Stimulated activated CD4-positive, alpha-beta T cell treated with anti-CD3 and anti-CD28 coated beads, TNF-alpha, amount 100 ng/mL, for 1 hour (primary cell): ENCODE measurements at places on chromosomes 1 and 21.
A peak's percentile ranks its signal among the peaks of the same experiment; 100 is the strongest.

DNA sequence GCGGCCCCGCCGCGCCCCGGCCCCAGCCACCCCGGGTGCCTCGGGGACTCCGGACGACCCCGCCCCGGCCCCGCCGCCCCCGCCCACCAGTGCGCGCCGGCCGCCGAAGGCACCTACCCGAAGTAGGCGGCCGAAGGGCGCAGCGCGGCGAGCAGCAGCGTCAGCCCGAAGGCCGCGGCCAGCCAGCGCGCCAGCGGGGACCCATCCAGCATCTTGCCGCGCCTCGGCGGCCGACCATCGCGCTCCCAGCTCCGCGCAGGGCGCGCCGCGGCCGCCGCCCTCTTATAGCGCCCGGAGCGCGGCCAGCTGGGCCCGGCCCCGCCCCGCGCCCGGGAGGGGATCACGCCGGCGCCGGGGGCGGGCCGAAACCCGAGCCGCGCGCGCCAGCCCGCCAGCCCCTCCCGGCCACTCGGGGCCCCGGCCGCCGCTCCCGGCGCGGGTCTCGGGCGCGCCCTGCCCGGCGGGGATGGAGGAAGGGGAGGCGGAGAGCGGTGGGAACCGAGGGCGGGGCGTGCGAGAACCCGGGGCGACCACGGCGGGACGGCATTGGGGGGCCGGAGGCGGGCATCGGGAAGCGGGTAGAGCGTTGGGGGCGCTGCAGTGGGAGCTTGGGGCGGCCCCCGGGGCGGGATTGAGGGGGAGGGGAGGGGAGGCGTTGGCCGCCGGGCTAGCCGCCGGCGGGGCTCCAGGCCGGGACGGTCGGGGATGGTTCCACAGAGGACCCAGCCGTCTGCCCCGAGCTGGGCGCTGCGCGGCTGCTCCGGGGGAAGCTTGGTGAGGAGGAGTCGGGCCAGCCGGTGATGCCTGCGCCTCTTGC lies at the start of gene WNT9A:
Gene WNT9A, minus strand, starts transcription at position 257 of the 817 bp plus-strand sequence. Its CDS starts 45 bp downstream, at position 212.
- DNase-seq: no peak

DNA sequence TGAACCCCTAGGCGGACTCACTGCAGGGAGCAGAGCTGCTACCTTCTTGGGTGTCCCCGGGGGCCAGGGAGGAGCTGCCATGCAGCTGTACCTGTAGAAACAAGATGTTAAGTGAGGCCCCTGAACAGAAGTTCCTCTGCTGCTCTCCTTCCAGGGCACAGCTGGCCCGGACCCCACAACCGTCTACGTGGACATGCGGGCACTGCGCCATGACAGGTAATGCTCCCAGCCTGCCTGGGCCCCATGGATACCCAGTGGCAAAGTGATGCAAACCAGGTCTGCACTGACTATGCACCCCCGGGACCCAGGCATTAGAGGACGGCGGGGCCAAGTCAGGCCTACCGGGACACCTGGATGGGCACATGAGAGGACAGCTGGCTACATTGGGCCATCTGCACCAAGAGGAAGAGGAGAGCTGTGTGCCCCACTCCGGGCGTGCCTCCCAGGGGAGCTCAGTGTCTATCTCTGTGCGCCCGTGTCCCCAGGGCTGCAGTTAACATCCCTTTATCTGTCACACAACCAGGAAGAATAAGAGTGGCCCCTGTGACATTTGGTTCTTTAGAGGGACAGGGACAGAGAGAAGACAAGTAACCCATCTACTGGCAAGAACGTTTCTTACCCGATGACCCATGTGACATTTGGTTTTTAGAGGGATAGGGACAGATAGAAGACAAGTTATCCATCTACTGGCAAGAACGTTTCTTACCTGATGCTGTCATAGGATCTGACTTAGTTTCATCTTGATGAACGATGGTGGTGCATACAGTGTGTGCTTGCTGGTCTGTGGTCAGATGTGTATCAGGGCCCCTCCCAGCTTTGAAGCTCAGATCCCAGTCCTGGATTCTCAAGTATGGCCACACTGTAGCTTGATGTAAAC lies 44.1 kb downstream of the S100B start:
- DNase-seq: no peak

GRCh38 chr1:96416111-96416595 lies 305.4 kb upstream of the PTBP2 start:
- DNase-seq: no peak

GRCh38 chr1:234963180-234963903 lies 165.3 kb downstream of the TOMM20 start:
- peak; percentile 81 for DNase-seq

- DNase-seq: no peak
Observed at GRCh38 chr1:150210706-150211105, 25.2 kb downstream of the ANP32E start.

DNA sequence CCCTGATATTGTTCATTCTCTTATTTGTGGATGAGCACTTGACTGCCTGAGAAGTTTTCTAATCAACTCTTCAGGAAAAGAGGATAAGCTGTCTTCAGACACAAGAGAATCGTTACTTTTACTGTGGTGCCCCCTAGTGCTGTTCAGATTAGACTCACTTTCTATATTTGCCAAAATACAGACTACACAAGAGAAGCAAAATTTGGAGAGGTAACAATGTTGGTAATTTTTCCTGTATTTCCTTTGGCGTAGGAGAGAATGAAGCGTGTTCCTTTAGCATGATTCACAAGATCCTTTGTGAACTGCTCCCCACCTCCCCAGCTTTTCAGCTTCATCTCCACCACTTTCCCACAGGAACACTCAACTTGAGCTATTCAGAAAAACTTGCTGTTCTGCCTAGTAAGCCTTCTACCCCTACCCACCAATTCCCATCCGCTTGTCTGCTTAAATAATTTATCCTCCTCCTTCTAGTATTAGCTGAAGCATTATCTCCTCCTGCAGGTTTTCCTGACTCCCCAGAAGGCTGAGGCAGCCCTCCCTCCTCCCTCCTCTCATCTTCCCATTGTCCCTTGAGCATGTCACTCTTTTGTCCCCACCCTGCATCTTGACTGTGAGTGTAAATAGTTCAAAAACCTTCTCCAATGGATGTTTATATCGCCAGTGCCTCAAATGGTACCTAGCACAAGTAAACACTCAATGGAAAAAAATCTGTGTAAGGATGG lies 4.5 kb downstream of the TNFSF4 start:
- DNase-seq: no peak

GRCh38 chr1:239677362-239677761 lies 291.0 kb downstream of the CHRM3 start:
- no peak for DNase-seq

GRCh38 chr1:240526312-240526711 lies 85.6 kb downstream of the GREM2 start:
- DNase-seq: no peak

- no peak for DNase-seq
Observed at GRCh38 chr1:228865627-228866330, 130.5 kb downstream of the RHOU start.

DNA sequence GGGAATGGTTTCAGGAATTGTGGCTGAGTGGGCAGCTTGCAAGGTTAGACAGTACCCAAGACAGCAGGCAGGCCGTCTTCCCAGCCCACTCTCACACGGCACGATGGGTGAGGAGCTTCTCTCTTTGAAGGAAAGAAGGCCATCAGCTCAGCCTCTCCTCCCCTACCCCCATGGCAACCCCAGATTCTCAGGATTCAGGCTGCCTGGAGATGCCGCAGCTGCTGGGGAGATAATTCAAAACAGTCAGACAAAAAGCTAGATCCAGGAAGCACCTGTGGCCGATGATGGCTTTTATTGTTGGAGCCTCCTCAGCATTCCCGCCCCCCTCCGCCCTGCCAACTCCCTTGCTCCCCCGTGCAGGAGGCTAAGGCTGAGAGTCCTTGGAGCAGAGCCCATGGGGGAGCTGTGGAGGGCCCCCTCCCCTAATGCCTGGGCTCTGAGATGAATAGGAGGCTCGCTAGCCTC lies 220.5 kb downstream of the TRABD2B start:
- DNase-seq: no peak

DNA sequence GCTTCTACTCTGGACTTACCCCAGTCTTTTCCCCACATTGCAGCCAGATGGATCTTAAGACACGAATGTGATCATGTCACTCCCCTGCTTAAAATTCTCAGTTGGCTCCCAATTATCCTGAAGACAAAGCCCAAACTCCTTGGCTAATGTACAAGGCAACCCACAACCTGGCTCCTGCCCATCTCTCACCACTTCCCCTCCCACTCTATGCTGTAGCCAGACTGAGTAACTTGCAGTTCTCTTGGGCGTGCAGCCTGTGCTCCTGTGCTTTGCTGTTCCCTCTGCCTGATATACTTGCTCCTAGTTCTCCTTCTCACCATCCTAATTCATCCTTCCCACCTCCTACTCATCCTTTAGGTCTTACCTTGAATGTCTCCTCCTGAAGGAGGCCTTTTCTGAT lies 56.2 kb downstream of the LGR6 start:
- no peak for DNase-seq

GRCh38 chr21:25908495-25908894 lies 173.7 kb downstream of the GABPA start:
- no peak for DNase-seq

DNA sequence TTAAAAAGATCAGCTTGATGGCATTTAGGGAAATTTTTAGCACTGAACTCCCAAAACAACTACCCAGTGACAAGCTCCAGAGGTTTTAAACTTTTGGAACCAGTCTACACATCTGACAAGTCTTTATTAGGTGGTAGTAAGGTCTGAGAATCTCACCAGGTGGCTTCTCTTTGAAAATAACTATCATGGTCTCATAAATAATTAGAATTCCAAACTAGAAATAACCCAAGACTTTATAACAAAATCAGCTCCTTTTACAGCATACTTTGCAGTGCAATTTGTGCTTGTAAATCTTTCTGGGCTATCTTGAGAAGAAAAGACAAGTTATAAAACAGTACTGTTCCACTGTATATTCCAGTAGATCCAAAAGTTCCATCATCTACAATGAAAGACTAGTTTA lies 108.7 kb downstream of the LTN1 start:
- no peak for DNase-seq

- DNase-seq: no peak
Observed at GRCh38 chr1:20578062-20578461, 10.8 kb upstream of the CDA start.

DNA sequence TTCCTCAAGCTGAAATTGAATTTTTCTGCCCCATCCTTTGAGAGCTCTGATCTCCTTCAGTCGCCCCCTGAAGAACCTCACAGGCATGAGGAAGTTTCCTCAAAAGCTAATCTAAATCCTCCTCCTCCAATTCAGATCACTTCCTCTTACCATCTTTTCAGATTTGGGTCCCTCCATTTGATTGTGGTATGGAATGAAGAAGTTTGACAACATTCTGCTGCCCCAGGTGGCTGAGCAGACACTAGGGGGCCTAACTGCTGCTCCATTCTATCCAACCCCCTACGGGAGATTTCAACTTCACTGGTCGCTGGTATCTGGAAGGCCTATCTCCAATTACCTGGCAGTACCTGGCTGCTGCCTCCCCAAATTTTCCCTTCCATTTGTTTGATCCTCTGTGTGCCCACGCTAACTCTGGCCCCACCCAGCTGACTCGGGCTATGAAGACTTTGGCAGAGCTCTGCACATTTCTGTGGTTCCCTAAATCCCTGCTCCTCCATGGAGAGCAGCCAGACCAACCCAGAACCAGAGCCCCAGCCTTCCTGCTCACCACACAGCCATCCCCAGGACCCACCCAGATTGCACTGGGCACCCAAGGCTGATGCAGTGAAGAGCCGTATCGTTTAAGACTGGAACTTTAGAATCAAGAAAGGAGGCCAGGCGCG lies 7.8 kb downstream of the IRF6 start:
- no peak for DNase-seq

GRCh38 chr1:19087737-19088594 lies 122.1 kb downstream of the UBR4 start:
- DNase-seq: no peak

GRCh38 chr1:198352975-198353695 lies 187.3 kb downstream of the ATP6V1G3 start:
- no peak for DNase-seq

DNA sequence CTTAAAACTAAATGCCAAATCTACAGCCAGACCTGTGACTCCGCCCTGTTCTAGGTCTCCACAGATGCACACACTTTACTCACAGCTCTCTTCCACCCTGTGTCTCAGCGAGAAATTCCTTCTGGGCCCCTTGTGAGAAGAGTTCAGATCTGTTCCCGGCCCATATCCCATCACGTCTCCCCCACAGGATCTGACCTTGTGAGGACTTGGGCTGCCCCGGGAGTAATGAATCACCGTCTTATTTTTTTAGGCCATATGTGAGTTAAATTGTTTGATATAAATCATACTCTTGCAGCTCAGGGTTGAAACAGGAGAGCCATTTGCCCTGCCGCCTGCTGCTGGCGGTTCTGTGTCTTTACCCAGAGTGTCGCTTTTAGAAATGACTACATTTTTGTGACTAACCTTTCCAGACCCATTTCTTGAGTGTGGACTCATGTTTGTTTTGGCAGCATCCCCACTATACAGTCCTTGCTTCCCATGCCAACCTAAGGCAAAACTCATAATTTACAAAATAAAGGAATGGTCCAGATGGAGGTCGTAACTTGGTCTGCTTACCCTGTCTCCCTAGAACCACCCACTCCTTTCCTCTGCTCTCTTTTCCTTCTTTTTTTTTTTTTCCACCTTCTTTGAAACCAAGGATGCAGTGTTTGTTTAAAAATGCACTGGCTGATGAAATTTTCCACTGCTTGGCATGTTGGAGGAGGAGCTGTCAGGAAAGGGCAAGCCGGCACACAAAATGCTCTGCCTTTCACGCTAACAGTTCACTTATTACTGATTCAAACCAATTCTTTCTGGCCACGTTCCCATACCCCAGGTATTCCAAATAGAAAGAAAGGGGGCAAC lies 98.0 kb upstream of the C1orf105 start:
- no peak for DNase-seq

GRCh38 chr1:1273209-1273511 lies 494 bp downstream of the UBE2J2 start:
- no peak for DNase-seq

GRCh38 chr1:116497656-116498055 lies 73.2 kb downstream of the CD58 start:
- DNase-seq: no peak

- DNase-seq: no peak
Observed at GRCh38 chr1:246153796-246154212, 353.3 kb downstream of the SMYD3 start.

GRCh38 chr1:30817077-30817438 lies 59.5 kb upstream of the LAPTM5 start:
- DNase-seq: no peak

DNA sequence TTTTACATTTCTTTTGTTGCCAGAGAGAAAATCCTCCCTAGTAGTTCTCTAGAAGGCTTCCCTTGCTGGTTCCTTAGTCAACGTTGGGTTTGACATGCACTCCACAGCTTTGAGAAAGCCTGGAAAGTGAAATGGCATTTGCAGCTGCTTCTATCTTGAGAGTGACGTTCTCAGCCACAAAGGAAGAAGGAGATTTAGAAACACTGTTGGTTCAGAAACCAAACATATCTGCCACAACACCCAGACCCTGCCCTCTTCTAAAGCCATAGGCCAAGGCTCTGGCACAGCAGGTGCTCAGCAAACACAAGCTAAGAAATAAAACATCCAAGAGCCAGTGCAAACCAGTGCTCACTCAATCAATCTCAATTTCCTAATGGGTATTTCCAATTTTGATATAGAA lies 121.4 kb downstream of the CCDC185 start:
- no peak for DNase-seq
